Astrocyte of the hippocampus (primary cell): ENCODE measurements at places on chromosomes 5 and 9.

DNA sequence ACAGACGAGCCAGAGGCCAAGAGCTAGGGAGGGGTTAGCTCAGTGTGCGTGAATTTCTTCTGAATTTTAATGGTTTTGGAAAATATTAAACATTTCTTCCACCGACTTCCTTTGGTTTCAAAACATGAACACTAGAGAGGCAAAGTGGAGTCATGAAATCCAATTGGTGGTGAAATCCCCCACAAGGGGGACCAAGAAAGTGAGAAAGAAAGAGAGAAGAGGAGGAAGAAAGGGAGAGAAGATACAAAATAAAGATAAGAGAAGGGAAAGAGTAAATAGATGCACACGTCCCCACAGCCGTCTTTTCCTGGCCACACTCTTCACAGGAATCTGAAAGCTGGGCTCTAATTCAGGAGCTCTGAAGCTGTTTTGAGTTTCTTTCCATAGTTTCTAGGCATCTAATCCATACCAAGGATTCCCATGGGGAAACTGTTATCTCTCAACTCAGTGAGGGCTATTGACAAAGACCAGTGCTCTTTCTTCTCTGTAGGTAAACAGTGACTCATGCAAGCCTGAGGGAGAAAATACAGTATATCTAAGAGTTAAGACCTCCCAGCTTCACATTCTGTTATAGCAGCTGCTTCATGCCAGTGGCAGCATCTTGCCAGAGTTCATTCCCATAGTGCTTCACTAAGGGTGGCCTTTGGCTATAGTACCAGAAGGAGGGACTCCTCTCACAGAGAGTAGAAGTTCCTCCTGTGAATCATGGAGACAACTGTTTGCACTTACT lies 115.8 kb upstream of the LIFR start:
- peak; percentile 65 for DNase-seq

GRCh38 chr9:94927762-94928670 lies 201.5 kb downstream of the AOPEP start:
- DNase-seq, result no peak

GRCh38 chr9:82560457-82560904 lies 502.5 kb downstream of the RASEF start:
- no peak for DNase-seq

GRCh38 chr5:161703528-161703927 lies 18.0 kb downstream of the GABRA6 start:
- no peak for DNase-seq

DNA sequence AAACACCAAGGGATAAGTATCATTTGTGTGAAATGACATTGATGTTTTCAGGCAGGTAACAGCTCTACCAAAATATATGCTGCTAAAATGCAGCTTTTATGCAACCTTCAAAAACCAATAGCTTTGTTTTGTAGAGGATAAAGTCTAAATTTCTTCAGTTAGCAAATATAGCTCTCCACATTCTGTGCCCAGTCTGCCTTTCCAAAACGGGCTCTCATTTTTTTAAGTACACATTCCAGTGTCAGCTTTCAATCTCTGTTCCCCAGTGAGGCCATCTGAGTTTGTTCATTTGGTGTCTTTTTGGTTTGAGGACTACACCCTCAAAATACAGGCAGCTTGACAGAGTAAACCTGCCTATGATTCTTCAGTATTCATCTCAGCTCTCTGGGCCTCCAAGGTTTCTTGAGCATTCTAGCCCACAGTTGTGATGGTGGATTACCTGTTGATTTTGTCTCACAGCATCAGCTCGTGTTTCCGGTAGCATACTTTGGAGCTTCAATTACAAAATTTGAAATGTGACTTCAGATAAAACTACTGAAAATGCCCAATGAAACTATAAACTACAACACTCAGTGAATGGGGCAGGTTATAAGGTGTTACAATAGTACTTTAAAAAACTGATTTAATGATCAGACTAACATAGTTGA lies 55.7 kb downstream of the NR3C1 start:
- DNase-seq, result no peak

- DNase-seq, result peak; percentile 66
Observed at GRCh38 chr9:36584620-36585460, 12.1 kb downstream of the MELK start.

DNA sequence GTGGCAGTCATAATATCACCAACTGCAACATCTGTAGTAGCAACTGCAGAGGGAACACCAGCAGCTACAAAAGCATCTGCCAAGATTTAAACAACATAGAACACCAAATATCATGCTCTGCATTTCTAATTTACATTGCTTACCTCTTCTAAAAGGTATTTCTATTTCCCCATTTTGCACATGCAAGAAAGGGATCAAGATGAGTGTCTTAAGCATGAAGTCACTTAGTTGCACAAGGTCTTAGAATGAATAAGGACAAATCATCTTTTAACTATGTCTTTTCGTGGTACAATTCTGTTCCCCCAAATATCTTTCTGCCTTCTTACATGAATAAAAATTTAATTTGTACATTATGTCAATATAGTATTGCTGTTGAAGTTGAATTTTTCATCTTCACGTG lies 1746.4 kb downstream of the EFNA5 start:
- DNase-seq, result peak; percentile 2

- no peak for DNase-seq
Observed at GRCh38 chr5:172939071-172939470, 20.2 kb upstream of the RPL26L1 start.

DNA sequence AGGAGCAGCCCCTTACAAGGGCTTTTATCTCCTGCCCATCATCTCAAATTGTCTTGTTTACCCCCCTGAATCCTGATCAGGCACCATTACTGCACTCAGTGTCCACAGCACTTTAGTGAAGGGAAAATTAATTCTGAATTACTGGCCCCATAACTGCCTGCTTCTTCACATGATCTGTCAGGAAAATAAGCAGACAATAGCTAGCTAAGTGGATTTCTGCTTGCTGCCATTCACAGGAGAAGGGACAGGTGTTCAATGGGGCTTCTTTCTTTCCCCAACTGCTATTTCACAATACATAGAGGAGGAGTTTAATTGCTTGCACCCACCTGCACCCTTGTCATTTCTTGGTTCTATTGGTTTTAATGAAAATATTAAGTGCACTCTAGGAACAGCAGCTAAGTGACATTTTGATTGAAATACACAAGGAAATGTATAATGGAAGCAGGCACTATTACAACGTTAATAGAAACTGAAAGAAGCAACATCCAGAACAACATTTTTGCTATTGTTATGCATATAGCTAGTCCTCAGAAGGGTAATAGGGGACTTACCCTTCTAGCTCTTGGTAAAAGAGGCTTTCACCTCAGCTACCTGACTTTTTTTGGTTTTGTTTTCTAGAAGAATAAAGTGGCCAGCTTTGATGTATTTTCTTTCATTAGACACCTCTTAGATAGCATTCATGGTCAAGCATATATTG lies 599.3 kb upstream of the TLE4 start:
- no peak for DNase-seq

DNA sequence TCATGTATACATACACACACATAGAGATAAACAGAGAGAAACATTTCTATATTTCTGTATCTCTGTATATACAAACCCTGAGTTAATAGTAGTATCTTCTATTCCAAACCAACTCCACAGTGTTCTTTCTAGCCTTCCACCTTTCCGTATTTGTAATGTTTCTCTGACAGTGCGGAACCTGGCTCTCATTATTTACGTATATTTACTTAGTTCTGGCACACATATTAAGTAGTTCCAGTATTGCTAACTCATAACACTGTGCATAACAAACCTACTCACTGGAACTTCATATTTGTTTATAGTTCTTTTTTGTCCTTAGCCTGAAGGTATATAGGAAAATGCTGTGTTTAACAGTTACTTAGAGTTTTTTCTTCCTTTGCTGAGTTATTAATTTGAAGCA lies 6.5 kb downstream of the OGN start:
- DNase-seq, result no peak

DNA sequence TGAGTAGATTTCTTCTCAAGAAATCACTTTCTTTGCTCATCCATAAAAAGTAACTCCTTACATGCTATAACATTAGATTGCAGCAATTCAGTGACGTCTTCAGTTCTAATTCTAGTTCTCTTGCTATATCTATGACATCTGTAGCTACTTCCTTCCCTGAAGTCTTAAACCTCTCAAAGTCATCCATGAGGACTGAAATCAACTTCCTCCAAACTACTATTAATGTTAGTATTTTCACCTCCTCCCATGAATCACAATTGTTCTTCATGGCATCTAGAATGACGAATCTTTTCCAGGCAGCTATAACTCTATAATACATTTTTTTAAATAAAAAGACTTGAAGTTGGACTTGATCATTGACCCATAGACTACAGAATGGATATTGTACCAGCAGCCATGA lies 46.2 kb upstream of the PRRC1 start:
- no peak for DNase-seq

- no peak for DNase-seq
Observed at GRCh38 chr5:57028161-57028560, 76.2 kb upstream of the MIER3 start.

DNA sequence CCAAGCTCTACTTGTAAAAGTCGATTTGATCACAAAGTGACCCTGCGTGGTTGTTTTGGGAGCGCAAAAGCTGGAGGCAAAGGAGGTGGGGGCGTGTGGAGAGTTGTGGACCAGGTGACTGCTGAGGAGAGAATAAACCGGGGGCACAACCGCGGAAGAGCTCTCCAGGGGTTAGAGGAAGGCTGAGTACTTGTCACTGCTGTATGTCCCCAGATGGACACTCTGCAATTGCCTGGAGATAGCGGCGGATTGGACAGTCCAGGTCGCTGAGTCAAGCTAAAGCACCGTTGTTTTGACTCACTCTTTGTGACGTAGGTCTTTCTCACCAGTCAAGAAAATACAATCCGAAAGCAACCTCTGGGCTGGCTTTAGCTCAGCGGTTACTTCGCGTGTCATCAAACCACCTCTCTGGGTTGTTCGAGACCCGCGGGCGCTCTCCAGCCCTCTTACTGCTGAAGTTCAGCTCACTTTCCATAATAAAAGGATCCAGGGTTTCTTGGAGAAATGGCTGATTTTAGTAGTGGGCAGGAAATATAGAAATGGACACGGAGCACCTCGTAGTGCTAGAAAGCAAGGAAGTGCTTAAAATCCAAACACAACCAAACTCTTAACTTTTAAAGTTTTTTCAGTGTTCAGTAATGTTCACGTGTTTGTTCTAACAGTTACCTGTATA lies 25.7 kb downstream of the ZMAT2 start:
- peak; percentile 94 for DNase-seq

GRCh38 chr5:135564331-135564730 lies 14.5 kb downstream of the CXCL14 start:
- no peak for DNase-seq

DNA sequence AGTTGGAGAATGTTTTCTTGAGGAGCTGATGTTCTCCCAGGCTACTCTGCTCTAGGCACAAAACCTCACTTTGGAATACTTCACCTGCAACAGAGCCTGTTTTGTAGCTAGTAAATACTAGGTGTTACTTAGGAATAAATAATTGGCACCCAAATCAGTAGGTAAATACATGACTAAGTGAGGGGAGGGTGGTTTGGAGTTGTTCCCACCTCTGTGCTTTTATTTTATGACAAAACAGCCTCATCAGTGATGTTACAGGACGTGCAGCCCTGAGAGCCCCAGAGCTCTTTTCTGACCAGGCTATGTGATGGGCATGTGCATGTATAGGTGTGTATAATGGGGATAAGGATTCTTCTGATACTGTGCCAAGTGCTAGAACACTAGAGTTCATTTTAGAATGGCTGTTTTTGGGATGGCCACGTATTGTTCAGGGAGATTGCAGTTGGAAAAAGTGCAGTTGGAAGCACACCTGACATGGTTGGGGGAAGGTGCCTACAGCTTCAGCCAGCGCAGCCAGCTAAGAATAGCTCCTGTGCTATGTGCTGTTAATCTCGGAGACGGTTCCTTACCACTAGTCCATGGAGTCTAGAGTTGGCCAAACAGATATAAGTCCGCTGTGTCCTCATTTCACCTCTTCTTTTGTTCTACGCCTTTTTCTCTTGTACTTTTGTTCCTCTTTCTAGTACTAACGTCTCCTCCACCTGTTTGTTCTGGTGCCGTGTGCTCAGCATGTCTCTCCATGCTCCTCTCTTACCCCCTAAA lies 284.7 kb downstream of the FANCC start:
- no peak for DNase-seq

DNA sequence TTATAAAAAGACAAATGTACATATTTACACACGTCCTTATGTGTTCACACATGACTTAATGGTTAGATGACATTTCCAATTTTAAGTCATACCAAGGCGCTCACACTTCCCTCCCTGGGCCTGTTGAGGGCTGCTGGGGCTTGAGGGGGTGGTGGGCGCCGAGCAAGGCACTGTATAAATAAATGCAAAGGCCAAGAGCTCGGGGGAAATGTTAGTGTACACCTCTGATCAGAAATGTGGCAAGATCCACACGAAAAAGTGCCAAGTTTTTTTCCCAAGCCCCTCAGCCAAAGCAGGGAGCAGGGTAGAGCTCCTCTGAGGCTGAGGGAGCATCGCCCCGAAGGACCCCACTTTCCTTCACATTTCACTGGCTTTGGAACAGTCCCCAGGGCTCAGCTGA lies 7.5 kb downstream of the IRF1 start:
- DNase-seq, result no peak

- DNase-seq, result no peak
Observed at GRCh38 chr9:135601988-135602387, 37.4 kb downstream of the GLT6D1 start.

DNA sequence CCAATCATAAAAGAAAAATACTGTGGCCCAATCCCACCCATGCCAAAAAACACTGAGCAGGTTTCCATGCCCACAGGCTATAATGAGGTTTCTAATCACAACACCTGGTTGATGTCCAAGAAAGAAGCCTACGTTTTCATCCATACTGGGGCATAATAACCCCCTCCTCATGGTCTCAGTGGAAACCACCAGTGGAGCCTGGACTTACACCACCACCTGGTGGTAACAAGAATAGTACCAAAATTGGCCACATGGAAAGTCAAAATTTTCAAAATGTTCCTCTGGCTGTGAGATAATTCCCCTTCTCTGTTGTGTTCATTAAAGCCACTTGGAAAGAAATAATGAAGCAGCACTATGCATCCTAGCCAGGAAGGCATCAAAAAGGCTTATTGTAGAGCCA lies 687.3 kb upstream of the ST8SIA4 start:
- peak; percentile 4 for DNase-seq

DNA sequence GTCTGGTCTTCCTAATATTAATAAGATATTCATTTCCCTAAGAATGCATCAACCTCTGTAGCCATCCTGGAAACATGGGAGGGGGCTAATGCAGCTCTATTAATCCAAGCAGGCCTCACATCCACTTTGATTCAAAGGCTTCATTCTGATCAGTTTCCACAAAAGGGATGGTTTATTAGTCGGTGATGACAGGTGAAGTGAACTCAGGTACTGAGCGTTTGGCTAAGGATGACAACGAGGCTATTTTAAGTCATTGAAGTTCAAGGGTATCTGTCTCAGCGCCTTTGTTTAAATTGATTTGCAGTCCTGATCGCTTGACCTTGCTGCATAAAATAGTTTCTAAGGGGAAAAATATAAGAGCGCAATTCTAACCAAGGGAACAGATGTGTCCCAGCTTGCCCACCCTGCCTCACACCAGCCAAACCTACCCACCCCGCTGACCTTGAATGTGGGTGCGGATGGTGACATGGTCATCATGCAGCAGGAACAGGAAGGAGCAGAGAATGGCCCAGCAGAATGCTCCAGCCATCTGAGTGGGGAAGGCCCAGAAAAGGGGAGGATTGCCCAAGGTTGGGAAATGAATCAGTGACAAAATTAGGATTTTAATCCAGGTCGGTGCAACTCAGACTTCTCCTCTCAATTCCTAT lies 70.5 kb upstream of the ZNF618 start:
- DNase-seq, result no peak

- DNase-seq, result no peak
Observed at GRCh38 chr5:140266471-140267200, 36.3 kb downstream of the PFDN1 start.
